Activated CD4-positive, alpha-beta T cell treated with anti-CD3 and anti-CD28 coated beads, Interleukin-2, amount 10 ng/mL, durations not matched to agents 7 days and 5 days (primary cell): ENCODE measurements at places on chromosomes 6 and 20. TPM values are rescaled to one million over a fixed set of nuclear protein-coding genes. Genes with fewer than 3 reads are reported as not detected.

DNA sequence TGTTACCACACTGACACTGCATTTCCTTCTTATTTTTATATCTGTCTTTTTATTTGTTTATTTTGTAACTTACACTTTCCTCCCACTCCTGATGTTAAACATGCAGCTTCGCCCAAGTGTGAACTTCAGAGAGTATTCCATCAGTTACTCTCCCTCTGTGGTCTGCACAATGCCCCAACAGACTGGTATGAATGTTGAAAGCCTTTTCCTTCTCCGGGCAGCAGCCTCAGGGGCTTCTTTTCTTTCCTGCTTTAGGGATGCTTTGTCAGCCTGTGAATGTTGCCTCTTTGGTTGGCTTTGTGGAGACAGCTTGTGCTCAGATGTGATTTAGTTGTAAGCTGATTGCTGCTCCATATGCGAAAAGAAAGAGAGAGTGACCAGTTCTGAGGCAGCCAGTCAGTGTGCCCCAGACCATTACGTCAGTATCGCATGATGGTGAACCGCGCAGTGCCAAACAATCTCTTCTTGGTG lies 44.0 kb downstream of the SMPDL3A start:
- DNase-seq, result no peak

GRCh38 chr6:15627821-15628220 lies 35.0 kb downstream of the DTNBP1 start:
- no peak for DNase-seq

DNA sequence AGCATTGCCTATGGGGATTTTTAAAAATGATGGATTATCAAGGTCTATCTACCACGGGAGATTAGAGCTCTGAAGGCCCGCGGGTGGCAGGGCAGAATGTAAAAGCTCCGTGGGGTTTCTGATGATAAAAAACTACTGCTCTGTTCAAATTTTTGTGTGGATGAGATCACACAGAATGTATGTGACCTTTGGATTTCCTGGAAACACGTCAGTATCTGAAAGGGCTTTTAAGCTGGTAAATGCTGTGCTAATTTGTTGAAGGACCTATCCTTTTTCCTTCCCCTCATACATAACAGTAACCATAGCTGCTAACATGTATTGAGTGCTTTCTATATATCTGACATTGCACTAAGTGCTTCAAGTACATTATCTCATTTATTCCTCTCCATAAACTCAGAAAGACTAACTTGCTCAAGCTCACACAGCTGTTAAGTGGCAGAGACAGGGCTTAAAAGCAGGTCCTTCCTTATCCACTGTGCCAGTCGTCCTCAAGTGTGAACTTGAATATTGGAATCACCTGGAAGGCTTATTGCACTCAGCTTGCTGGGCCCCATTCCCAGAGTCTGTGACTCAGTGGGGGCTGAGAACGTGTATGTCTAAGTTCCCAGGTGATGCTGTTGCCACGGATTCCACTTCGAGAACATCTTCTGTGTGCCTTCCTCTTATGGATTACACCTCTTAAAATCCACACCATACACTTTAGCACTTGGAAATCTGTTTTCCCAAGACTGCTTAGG lies 1.9 kb upstream of the TMEM242 start:
- no peak for DNase-seq

DNA sequence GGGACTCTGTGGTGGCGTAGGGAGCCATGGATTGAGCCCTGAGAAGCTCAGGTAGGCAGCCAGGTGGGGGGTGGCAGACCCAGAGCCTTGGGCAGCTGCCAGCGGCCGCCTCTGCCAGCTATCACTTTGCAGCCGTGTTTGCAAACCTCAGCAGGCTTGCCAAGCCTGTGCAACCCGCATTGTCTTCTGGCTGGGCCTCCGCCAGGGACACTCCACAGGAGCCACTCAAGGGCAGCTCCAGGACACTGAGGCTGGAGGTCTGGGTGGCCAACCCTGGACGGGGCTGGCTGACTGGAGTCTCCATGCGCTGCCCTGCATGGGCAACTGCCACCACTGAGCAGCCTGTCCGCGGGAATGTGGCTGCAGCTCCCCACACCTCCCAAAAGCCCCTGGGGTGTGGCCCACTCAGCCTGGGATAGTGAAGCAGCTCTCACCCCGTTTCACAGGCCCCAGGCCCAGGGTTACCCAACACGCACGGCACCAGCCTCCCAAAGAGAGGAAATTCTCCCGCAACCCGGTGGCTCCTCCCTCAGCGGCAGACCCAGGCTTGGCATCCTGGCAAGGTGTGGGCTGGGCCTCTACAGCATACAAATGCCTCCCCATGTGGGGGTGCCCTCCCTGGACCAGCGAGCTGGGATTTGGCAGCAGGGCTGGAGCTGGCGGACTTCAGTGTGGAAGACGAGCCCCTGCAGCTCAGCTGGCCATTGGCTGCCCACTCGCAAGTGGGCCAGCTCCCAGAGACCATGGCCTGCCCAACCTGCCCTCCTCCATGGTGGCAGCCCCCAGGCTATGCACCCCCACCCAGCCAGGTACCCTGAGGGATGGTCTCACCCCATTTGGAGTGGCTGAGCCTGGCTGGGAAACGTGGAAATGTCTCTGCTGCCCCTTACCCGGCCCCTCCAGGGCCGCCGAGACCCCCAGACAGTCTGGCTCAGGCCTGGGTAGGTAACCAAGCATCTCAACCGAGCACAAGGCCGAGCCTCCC lies 2.9 kb downstream of the CHRNA4 start:
- no peak for DNase-seq

DNA sequence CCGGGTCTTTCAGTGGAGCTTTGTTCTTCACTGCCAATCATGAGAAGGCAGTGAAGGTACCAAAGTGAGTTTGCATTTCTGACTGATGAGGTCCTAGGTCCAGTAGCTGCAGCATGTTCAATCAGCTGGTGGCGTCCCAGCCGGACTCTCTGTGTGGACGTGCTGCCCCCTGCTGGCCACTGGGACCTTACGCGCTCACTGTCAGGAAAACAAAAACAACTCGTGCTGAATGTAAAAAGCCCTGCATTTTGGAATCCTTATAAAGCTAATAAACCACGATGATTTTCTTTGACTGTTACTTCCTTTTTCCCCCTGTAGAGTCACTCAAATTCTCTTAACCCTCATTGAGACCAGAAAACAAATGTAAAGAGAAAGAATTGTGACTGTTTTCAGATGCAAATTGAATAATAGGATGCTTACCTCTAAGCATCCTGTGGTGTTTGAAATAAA lies 4.9 kb upstream of the CD24 start:
- DNase-seq, result peak; percentile 80

Gene PKIG
- total RNA-seq, result 5.1 TPM
